ENCODE measurements at places on chromosomes 6 and 20. TPM values are rescaled to one million over a fixed set of nuclear protein-coding genes. Genes with fewer than 3 reads are reported as not detected.

DNA sequence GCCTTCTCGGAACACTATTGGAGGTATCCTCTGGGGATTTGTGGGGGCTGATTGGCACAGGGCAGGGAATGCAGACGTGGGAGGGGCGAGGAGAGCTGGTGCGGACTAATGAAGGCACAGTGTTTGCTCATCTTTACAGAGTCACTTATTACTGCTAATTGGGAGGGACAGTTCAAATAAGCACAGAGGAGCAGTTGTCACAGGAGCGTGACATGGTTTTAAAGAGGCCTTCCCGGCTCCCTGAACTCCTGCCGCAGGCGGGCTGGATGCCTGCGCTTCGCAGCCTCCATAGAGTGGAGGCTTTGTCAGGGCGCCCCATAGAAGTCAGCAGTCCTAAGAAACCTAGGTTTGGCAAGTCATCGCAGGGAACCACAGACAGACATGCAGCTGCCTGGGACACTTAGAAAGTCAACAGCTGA lies 149.6 kb downstream of the LINC00237 start:
- no peak for DNase-seq

GRCh38 chr20:44856856-44857448 lies 28.6 kb upstream of the YWHAB start:
- DNase-seq, result no peak

TREML4 gene
- total RNA-seq, result not detected

- peak; percentile 20 for DNase-seq
These were observed 24.6 kb upstream of the CTNNBL1 start for GRCh38 chr20:37669062-37669772.

GCLC gene
- 18.2 TPM for total RNA-seq

GRCh38 chr6:90701146-90701781 lies 114.4 kb upstream of the MAP3K7 start:
- peak; percentile 29 for DNase-seq

- peak; percentile 81 for DNase-seq
These were observed 1.7 kb downstream of the UBE2V1 start for GRCh38 chr20:50111120-50111828.

DNA sequence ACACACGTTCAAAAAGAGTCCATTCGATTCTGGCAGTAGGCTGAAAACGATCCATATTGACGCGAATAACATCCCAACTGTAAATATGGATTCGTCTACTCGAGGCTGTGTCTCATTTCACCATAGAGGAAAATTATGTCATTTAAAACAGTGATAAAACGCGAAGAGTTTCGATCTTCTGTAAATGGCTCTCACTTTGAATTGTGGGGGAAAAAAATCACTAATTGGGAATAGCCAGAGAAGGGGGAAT lies 845 bp upstream of the MARCKS start:
- DNase-seq, result no peak
